ENCODE measurements at places on chromosomes 6 and 20. TPM values are rescaled to one million over a fixed set of nuclear protein-coding genes. Genes with fewer than 3 reads are reported as not detected.

The CALHM6 gene
- total RNA-seq = 4.2 TPM

The SERINC1 gene
- 169 TPM for total RNA-seq

The PACSIN1 gene
- 0.29 TPM for total RNA-seq

The NRSN1 gene
- total RNA-seq = 0.12 TPM

The SULF2 gene
- total RNA-seq = 72.6 TPM

The TNFRSF21 gene
- total RNA-seq = 25.0 TPM

The GSTA1 gene
- 1.4 TPM for total RNA-seq

The CTAGE9 gene
- total RNA-seq = not detected

The IMPG1 gene
- total RNA-seq = 0.64 TPM

The SEL1L2 gene
- not detected for total RNA-seq

The TRAPPC3L gene
- total RNA-seq = 0.06 TPM

The LGSN gene
- 0.41 TPM for total RNA-seq

The ADGRF5 gene
- total RNA-seq = 41.4 TPM

The C6orf118 gene
- 1.2 TPM for total RNA-seq

The COL21A1 gene
- 91.7 TPM for total RNA-seq
